ENCODE measurements at places on chromosomes 6 and 20.

DNA sequence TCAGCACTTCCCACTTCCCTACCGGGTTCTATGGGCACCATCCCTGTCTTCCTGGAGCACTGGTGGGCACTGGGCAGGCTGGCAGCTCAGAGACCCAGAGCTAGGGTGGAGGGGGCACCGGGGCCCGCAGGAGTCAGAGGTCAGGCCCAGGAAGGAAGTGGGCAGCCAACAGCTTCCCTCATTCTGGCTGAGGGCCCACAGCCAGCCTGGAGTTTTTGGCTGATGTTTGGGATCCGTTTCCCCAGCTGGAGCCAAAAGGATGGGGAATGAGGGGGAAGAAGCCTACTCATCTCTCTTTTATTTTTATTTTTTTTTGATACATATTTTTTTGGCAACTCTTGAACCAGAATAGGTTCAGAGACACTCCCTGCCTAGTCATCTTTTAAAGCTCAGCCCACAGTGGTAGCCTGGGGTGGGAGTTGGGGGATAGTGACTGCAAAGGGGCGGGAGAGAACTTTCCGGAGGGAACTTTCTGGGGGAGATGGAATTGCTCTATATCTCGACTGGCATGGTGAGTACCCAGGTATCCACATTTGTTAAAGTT is 54.2 kb upstream of the MLN start:
- DNase-seq, result no peak

DNA sequence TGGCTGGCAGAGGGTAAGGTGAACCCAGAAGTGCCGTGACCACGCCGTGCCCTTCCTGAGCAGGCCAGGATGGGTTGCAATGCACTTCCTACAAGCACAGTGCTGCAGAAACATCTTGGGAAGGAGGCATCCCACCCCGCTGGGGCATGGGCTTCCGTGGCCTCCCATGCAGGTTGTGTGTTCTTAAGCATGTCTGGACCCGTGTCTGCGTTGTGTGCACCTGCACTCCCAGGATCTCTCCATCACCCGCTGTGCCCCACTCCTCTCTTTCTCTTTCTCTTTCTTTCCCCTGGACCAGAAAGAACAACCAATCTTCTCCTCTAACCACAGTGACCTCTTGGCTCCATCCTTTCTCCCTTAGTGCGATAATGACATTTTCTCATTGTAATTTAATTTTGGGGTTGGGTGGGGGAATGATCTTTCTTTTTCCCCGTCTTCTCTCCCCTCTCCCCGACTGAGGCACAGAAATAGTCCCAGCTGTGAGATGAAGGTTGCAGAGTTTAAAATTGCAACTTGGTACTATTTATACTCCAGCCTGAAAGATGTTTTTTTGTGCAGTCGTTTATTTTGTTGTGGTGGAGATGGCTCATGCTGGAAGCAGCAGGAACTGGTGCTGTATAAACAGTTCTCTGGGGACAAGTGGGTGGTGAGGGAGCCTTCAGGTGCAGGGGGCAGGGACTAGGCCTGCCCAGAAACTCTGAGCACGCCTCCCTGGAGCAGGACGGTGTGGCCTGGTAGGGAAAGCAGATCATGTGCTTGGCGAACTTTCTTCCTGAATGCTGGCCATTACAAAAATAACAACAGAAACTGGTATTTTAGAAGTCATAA is 20.5 kb downstream of the BCAS4 start:
- no peak for DNase-seq

GRCh38 chr6:53691252-53691651 is 25.7 kb upstream of the KLHL31 start:
- DNase-seq, result no peak

DNA sequence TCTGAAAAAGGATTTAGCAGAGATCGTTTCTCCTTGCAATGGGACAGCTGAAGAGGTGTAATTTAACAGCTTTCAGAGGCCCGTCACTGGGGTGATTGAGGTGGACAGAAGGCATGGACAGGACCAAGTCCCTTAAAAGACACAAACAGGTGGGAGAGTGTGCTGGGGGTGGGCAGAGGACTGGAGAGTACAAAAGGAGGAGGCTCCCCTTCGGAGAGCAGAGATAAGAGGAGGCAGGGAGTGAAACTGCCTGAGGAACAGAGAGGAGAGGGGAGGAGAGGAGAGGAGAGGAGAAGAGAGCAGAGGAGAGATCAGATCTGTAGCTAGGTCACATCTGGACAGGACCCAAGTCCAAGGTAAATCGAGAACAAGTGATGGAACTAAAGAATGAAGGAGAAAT is 48.6 kb upstream of the PKHD1 start:
- DNase-seq, result no peak

GRCh38 chr6:50922579-50923525 is 104.2 kb downstream of the TFAP2B start:
- no peak for DNase-seq

Data from body of pancreas (tissue), 4 donors.